Cerebellar cortex (tissue), 1 donor: ENCODE measurements at places on chromosomes 1 and 21.
A peak's percentile ranks its signal among the peaks of the same experiment; 100 is the strongest.

DNA sequence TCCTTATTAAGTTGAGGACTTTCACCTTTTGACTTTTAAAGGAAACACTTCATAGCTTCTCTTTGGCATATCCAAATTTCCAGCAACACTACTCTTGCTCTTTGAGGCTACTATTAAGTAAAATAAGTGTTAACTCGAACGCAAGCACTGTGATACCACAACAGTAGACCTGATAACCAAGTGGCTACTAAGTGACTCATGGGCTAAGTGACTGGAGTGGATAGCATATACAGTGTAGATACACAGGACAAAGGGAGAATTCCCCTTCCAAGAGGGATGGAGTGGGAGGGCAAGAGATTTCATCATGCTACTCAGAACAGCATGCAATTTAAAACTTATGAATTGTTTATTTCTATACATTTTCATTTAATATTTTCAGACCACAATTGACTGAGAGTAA, 9.8 kb upstream of the KCNA3 start:
- DNase-seq: no peak

GRCh38 chr1:178055779-178056471, 38.0 kb upstream of the RASAL2 start:
- DNase-seq: peak; percentile 58

GRCh38 chr1:218983848-218984247, 189.8 kb upstream of the LYPLAL1 start:
- DNase-seq: no peak

DNA sequence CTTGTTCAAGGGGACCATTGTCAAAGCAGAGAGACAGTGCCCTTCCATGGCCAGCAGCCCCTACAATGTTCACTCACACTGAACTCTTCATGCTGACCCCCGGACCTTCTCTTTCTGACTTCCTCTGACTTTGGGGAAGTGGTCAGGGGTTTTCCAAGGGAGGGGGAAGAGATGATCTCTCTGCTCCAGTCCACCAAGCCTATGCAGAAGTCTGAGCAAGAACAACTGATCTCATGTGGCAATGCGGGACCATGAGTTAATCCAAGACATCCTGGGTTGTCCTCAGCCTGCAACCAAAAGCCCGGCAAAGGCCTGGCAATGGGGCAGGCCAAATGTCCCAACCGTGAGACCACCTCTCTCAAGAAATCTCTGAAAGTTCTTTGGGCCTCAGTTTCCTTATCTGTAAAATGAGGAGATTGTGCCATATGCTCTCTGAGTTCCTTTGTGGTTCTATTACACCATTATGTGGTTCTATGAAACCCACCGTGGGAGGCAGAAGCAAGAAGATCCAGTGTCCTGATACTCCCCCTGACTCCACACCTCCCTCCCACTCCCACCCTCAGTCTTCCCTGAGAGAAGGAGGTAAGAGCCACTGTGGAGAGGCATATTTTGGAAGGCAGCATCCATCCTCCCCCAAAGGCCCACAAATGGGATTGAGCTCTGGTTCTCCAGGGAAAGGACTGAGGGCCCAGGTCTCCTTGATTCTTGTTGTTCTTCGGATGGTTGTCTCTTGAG, 11.8 kb upstream of the ARHGEF2 start:
- no peak for DNase-seq

DNA sequence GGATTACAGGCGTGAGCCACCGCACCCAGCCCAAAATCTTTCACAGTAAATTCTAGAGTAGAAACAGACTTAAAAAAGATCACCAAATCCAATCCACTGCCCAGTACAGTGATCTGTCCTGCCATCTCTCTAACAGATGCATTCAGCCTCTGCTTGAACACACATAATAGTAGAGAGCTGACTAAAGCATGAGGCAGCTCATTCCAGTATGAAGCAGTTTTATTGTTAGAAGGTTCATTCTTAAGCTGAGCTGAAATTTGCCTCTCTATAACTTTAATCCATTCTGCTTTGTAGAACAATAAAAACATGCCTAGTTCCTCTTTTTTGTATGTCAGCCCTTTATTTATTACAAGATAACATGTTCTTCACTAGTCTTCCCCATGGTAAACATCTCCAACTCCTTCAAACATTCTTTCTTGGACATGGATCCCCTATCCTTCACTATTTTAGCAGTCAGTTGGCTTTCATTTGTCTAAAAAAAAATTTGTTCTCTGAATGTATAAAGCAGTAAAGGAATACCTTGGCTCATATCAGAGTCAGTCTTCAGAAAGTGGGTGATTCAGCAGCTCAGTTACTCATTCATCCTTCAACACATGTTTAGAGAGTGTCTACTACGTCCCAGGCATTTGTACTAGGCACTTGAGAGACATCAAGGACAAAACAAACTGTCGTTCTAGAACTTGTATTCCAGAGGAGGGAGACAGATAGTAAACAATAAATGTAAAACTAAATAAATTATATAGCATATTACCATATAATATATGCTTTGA, 10.7 kb upstream of the PTBP2 start:
- no peak for DNase-seq

DNA sequence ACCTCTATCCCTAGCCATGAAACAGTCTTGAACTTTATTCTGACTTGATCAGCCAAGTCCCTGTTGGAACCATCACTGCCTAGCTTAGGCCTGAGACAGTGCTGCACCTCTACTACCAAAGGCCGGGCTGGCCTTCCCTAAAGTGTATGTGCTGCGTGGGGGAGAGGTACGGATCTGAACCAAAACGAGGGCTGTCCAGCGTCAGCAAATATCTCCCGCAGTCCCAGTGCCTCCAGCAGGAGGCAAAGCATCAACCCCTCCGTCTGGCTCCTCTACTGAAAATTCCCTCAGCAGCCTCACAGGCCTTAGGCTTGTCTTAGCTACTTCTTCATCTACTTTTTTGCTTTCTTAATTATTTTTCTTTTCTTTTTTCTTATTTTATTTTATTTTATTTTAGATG, 33.3 kb upstream of the KIF26B start:
- DNase-seq: no peak

- DNase-seq: no peak
These were observed 262.9 kb downstream of the RHOU start for GRCh38 chr1:228998179-228998578.

GRCh38 chr1:168833362-168833761, 104.4 kb upstream of the DPT start:
- DNase-seq: peak; percentile 15

GRCh38 chr1:150009604-150010392, 728 bp downstream of the OTUD7B start:
- DNase-seq: peak; percentile 68

GRCh38 chr1:86826856-86827255, 87.1 kb downstream of the SELENOF start:
- DNase-seq: no peak

- no peak for DNase-seq
These were observed 4.0 kb upstream of the SLC35A3 start for GRCh38 chr1:99965646-99966375.

GRCh38 chr1:44272992-44273391, 59.7 kb downstream of the DMAP1 start:
- DNase-seq: no peak

DNA sequence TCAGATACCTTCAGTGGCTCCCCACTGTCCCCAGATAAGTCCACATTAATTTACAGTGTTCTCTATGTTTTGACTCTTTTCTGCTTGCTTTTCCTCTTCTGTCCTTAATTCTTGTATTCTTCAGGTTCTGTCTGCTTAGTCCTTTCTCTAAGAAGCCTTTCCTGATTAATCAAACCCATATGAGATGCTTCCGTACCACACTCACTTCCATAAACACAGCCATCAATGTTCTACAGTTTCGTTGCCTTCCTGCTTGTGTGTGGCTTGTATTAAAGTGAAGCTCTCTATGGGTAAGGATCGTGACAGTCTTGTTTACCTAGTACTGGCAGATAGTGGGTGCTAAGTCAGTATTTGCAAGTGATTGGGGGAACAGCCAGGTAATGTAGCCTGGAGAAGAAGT, 75.9 kb downstream of the PRDM2 start:
- no peak for DNase-seq

DNA sequence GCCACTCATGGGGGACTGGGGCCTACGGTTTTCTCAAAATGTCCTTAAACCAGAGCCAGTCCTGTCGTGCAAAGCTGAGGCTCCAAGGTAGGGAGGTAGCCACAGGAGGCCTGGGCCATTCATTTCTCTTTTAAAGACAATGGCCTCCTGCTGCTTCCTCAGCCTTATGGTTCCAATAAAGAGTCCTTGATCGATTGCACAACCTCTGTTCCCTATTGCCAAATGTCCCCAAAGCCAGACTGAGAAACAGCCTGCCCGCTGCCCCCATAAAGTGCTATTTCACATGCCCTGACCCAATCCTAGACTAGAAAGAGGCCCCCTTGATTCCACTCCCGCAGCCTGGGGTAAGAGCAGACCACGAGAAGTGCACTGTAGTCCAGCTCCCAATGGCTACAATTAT, 166.7 kb downstream of the CLIC6 start:
- no peak for DNase-seq

DNA sequence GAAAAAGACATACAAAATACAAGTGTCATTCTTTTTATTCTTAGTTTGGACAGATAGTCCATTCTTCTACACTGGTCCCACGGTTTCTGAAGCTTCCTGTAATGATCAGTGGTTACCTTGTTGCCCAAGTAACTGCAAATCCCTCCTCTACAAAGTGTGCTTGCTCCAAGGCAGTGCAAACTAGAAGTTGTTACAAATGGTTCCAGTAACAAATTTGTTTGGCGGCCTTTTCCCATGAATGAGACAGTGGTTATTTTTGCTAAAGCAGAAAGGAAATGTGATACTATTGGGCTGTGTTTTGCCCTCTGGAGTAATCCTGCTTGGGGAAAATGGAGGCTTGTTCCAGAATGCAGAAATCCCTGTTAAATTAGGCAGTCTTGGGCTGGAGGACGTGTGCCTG, 8.9 kb downstream of the BACE2 start:
- DNase-seq: no peak

DNA sequence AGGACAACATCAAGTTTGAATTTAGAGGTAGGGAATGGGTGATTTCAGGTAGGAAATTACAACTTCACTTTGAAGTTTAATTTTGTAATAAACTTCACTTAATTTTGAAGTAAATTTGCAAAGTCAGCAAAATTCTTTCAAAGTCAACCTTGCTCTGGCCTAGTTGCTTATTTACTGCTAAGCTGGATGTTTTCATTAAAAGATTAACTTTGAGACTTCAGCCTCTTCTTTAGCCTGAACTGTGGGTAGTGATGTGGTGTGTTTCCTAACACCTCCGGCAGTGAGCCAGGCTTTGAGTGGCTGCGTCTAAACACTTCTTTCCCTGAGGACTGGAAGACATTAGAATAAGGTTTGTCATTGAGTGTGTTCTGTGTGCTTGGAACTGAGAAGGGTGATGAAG, at the start of gene HAO2:
TSS of gene HAO2 (plus strand) at position 232 of the 400 bp plus-strand sequence. CDS start 12,301 bp downstream, outside the sequence.
- no peak for DNase-seq

DNA sequence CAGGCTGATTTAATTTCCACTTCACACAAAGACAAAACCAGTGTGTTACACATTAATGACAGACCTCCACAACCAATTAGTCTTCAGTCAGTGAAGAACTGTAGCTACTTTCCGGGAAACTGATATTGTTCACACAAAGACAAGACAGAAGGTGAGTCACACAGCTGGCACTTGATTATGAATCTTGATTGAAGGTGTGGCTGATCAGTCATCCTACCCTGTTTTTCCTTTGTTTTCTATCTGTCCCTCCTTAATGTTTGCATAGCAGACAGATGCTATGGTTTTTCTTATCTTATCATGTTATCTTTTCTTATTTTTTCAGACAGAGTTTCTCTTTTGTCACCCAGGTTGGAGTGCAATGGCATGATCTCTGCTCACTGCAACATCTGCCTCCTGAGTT, 185.1 kb upstream of the GREM2 start:
- no peak for DNase-seq

- no peak for DNase-seq
These were observed 404.5 kb upstream of the LRRC7 start for GRCh38 chr1:69163241-69163640.

- no peak for DNase-seq
These were observed 145.4 kb downstream of the GALNT2 start for GRCh38 chr1:230212405-230212936.

DNA sequence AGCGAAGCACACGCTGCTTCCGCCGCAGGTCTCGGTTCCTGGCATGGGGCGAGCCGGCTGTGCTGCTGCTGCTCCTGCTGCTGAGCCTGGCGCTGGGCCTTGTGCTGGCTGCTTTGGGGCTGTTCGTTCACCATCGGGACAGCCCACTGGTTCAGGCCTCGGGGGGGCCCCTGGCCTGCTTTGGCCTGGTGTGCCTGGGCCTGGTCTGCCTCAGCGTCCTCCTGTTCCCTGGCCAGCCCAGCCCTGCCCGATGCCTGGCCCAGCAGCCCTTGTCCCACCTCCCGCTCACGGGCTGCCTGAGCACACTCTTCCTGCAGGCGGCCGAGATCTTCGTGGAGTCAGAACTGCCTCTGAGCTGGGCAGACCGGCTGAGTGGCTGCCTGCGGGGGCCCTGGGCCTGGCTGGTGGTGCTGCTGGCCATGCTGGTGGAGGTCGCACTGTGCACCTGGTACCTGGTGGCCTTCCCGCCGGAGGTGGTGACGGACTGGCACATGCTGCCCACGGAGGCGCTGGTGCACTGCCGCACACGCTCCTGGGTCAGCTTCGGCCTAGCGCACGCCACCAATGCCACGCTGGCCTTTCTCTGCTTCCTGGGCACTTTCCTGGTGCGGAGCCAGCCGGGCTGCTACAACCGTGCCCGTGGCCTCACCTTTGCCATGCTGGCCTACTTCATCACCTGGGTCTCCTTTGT, 2.6 kb downstream of the TAS1R3 start:
- no peak for DNase-seq

- no peak for DNase-seq
These were observed 180.2 kb upstream of the MAP1LC3C start for GRCh38 chr1:242178924-242179708.

DNA sequence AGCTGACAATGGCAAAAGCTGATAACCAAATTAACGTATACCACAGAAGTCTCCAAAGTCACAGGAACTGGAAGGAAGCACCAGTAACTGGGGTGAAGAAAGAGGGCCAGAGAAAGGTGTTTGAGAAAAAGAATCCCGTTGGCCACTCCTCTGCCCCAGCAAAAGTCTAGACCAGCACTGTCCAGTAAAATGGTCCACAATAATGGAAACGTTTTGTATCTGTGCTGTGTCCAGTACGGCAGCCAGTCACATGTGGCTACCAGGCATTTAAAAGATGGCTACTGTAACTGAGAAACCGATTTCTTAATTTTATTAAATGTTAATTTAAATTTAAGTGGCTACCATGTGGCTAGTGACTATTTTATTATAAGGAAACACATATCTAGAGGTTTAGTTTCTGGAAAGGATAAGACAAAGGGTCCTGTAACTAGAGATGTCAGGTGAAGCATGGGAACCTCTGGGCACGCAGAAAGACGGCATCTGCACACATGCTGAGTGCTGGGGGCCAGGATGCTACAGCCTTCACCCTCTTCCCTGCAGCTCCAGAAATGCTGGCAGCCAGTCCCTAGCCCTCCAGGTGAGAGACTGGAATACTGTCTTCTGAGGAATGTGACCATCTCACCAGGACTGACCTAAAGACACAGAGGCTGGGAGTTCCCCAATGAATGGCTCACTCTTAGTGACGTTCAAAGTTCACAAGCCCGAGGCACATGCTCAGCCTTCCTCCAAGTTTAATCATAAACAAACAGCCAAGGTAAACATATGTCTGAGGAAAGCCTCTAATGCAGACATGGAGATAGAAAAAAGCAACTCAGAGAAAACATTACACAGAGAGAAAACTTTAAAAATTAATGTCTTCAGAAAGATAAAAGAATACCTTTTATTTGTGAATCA, 50.7 kb downstream of the JAK1 start:
- DNase-seq: no peak

- peak; percentile 13 for DNase-seq
These were observed 286.2 kb upstream of the DUSP10 start for GRCh38 chr1:222028116-222028515.
